ENCODE measurements at places on chromosomes 12 and 14. TPM values are rescaled to one million over a fixed set of nuclear protein-coding genes. Genes with fewer than 3 reads are reported as not detected.

- no peak for DNase-seq
Measured at GRCh38 chr14:70890826-70891659, 16.2 kb upstream of the PCNX1 start.

The SIX1 gene
- 5.1 TPM for total RNA-seq

- peak; percentile 89 for DNase-seq
Measured at GRCh38 chr12:119178544-119179334, at the start of gene HSPB8. Gene HSPB8, plus strand, starts transcription at chr12:119178931. Its CDS starts 382 bp downstream, at chr12:119179313.

The ACSS3 gene
- 16.5 TPM for total RNA-seq

- no peak for DNase-seq
Measured at GRCh38 chr14:35988972-35989690, 163.0 kb downstream of the BRMS1L start.

GRCh38 chr12:31235868-31236395, 90.0 kb downstream of the SINHCAF start:
- no peak for DNase-seq

DNA sequence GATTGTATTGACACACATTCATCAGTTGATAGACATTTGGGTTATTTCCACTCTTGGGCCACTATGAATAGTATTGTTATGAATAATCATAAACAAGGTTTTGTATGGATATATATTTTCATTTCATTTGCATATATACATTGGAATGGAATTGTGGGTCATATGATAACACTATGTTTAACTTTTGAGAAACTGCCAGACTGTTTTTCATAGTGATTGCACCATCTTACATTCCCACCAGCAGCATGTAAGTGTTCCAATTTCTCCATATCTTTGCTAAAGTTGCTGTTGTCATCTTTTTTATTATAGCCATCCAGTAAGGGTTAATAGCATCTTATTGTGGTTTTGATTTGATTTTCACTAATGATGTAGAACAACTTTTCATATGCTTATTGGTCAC, 198.5 kb upstream of the PPFIA2 start:
- DNase-seq, result no peak

The KRT74 gene
- not detected for total RNA-seq

The PMCH gene
- total RNA-seq, result not detected

DNA sequence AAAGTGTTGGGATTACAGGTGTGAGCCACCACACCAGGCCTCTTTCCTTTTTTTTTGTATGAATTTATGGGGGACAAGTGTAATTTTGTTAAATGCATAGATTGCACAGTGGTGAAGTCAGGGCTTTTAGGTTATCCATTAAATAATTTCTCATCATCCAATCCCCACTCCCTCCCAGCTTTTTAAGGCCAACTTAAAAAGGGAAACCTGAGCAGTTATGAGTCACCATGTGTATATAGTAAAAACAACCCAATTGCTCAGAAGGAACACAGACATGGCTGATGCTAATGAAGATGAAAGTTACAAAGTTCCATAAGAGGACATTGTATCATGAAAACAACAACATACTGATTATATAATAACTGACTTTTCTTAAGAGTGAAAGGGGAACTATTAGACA, 25.6 kb upstream of the ARID2 start:
- no peak for DNase-seq

GRCh38 chr14:82067221-82067875, 533.7 kb upstream of the SEL1L start:
- DNase-seq, result no peak

DNA sequence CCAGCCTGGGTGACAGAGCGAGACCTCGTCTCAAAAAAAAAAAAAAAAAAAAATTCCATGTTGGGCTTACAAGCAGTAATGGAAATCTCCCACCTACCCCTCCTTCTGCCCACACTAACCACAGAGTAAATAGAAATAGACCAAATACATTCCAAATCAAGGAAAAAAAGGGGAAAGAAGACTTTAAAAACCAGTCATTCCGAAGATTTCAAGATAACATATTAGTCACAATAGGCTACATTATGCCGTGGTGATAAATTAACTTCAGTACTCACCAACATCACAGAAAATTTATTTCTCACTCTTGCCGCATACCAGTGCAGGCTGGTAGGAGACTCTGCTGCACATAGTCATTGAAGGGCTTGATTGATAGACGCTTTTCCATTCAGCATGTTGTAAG, 15.5 kb upstream of the ETV6 start:
- no peak for DNase-seq

GRCh38 chr12:107501681-107502080, 183.9 kb upstream of the PWP1 start:
- DNase-seq, result no peak

The ARID2 gene
- 30.5 TPM for total RNA-seq

The OR4M1 gene
- not detected for total RNA-seq
